ENCODE measurements at places on chromosomes 16 and 17.

DNA sequence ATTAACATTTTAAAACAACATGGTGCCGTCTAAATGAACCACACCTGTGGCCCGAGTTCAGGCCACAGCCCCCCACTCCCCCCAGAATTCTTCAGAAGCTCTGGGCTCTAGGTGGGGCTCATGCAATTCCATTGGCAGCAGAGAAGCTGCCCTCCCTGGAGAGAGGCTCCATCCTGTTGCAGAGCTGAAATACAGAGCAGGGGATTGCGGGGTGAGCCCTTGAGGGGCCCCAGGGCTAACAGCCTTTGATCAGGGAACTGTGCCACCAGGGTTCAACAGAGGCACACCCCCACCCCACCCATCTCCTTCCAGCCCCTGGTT lies 69.3 kb downstream of the ABR start:
- DNase-seq: no peak

- DNase-seq: no peak
These were observed 69.7 kb downstream of the TANC2 start for GRCh38 chr17:63035695-63036094.

GRCh38 chr16:85090873-85091521 lies 21.3 kb downstream of the CIBAR2 start:
- DNase-seq: no peak

- DNase-seq: no peak
These were observed 13.3 kb downstream of the SNN start for GRCh38 chr16:11681556-11681955.

DNA sequence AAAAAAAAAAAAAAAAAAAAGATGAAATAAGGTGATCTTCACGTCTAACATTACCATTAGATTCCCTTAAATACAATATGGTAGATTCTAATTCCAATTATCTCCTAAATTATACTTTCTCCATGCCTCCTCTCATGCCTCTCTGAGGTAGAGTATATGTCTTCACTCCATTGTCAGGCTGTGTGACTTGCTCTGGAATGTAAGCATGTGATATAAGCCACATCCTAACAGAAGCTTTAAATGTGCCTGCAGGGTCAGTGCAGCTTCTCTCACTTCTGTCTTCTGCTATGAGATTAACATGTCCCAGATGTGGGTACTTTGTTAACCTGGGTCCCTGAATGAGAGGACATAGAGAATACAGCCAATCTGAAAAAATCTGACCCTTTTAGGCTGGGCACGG lies 32.6 kb downstream of the MED13 start:
- no peak for DNase-seq

DNA sequence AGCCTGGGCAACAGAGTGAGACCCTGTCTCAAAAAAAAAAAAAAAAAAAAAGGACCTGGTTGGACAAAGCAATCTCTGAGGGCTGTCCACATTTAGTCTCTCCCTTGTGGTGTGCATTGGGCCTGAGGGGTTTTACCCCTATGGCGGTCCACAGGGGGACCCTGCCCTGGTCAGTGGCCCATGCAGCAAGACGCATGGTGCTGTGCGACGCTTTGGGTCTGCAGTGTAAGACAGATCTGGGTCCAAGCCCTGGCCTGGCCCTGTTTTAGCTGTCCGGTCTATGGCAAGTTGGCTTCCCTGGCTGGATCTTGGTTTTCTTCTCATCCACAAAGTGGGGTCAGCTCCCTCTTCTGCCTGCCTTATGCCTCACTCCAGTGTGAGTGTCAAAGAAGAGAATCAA lies 123.2 kb upstream of the NLRP1 start:
- no peak for DNase-seq

DNA sequence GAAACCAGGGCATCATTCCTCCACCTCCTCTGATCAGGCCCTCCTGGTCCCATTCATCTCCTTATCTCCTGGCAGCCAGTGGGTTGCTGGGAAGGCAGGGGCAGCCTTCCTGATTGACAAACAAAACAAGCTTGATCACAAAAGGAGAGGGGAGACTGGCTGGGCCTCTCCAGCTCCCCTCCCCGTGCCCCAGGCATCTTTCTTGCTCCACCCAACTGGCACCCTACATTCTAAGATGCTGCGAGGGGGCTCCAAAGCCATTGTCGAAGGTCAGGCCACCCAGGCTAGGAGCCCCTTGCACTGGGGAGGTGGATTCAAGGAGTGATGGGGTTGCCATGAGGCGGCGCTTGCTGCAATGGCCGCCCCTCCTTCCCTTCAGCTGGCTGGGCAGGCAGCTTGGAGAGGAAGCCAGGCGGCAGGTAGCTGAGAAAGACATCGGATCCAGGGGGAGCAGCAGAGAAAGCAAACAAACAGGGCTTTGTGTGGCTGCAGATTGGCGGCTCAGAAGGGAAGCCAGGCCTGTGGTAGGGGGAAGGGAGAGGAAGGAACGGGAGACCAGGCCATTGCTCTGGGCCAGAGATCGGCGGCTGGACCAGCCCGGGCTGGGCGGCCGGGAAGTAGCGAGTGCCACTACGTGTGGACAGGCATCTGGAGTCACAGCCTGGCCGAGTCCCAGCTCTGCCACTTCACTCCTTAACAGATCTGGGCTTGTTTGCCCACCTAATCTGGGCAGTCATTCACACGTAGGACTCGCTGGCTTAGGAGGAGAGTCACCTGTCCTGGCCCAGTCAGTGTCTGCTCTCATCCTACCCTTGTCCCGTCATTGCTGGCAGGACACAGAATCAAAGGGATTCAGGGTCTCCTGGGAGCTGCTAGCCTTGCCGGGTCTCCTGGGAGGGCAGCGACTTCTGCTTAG lies 12.3 kb downstream of the RAI1 start:
- DNase-seq: no peak

- no peak for DNase-seq
These were observed 113.8 kb upstream of the CHMP6 start for GRCh38 chr17:80877729-80878303.

DNA sequence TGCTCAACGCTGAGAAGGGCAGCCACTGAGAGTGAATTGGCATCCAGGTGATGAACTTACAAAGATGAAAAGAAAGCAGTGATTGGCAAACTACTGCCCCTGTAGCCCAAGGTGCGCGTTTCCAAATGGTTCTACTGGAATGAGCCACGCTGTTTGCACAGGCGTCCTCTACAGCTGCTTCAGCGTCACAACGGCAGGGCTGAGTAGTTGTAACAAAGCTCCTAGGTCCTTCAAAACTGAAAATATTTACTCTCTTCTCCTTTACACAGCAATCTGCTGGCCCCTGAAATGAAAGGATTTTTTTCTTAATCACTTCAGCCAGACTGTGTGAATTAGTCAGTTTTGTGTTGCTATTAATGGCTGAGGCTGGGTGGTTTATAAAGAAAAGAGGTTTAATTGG lies 107.2 kb upstream of the FOXF1 start:
- DNase-seq: no peak

GRCh38 chr17:68205251-68205807 lies 42.5 kb upstream of the AMZ2 start:
- peak; percentile 91 for DNase-seq

- DNase-seq: peak; percentile 89
These were observed 9.5 kb upstream of the ARL4D start for GRCh38 chr17:43389046-43389947.

DNA sequence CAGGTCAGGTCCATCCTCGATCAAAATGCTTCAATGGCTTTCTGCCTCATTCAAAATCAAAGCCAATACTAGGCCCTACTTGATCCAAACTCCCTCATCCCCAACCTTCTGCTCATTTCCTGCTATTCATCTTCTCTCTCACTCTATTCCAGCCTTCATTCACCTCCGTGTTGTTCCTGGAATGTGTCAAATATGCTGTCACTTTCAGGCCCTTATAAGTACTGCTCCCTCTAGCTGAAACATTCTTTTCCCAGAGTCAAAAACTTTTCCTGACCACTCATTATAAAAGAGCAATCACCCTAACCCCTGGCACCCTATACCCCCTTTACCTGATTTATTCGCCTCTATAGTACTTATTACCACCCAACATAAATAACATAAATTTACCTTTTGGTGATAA lies 303.7 kb upstream of the PMFBP1 start:
- no peak for DNase-seq

DNA sequence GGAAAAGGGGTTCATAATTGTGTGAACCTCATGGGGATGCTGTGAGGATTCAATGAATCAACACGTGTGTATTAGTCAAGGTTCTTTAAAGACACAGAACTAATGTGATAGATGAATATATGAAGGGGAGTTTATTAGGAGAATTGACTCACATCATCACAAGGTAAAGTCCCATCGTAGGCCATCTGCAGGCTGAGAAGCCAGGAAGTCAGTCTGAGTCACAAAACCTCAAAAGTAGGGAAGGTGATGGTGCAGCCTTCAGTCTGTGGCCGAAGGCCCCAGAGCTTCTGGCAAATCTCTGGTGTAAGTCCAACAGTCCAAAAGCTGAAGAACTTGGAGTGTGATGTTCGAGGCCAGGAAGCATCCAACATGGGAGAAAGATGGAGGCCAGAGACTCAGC lies 413.4 kb downstream of the CDH13 start:
- no peak for DNase-seq

- DNase-seq: no peak
These were observed 11.3 kb upstream of the ABCA10 start for GRCh38 chr17:69239611-69240600.

DNA sequence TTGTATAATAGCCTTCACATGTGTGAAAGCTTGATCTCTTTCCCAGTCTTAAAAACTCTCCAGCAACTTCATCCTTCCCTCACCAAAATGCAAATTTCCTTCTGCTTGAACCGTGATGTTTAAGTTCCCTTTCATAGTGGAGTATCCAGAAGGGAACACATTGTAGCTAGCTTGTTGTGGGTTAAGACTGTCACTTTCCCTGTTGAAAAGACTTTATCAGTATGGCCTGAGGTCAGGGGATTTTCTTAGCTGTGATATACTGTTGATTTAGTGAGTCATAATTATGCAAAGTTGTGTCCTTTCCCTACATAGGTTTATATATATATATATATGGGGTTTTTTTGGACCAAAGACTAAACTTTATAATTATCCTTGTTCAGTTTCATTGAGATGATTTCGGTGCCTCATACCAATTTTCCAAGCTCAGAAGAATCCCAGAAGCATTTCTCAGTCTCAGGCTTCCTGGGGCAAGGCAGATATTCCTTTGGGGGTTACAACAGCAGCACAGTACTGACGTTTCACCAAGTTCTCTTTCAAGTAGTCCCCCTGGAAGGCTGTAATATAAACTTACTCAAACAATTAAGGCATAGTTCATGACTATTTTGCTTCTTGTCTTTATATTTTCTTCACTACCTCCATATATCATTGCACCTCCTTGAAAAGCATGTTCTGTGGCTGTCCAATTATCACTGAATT lies 35.7 kb downstream of the ESRP2 start:
- DNase-seq: no peak

DNA sequence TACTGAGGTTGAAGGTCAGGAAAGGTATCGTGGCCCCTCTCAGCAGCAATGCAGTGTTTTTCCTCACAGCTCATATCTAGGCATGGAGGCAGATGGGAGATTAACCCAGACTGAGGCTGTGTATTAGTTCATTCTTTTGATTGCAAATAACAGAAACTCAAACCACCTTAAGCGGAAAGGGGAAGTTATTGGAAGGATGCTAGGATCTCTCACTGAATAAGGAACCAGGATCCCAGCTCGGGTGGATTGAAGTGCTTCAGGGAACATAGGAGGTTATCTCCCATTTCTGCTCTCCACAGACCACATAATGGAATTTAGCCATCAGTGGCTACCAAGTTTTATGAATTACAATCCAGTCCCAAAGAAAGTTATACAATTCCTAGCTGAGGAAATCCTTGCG lies 8.2 kb downstream of the ZNF689 start:
- DNase-seq: no peak

GRCh38 chr17:16048811-16049449 lies 49.3 kb downstream of the TTC19 start:
- DNase-seq: no peak

DNA sequence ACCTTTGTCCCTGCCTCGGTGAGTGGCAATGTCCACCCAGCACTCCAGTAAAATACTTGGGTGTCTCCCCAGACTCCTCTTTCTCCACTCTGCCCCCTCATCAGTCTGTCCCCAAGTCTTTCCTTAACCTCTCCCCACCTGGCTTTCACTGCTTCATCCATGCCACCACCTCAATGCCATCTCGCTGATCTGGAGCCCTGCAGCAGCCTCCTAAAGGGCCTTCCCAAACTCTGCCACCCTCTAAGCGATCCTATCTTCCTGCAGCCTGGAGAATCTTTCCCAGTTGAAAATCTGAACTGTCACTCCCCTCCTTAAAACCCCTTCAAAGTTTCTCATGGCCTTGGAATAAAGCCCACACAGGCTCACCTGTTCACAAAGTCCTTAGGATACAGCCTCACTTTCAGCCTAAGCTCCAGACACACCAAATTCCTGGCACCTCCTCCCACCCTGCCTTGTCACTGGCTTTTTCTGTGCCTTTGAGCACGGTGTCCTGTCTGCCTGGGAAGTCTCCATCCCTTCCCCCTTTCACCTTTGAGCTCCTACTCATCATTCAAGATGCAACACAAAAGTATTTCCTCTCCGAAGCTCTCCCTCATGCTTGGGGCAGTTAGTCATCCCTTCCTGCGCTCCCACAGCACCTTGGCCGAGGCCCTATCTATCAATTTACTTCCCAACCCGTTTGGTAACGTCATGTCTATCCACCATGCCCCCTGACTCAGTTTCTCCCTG lies 2.8 kb downstream of the WNK4 start:
- DNase-seq: no peak

GRCh38 chr16:30837904-30838303 lies 50.9 kb upstream of the ZNF629 start:
- no peak for DNase-seq

DNA sequence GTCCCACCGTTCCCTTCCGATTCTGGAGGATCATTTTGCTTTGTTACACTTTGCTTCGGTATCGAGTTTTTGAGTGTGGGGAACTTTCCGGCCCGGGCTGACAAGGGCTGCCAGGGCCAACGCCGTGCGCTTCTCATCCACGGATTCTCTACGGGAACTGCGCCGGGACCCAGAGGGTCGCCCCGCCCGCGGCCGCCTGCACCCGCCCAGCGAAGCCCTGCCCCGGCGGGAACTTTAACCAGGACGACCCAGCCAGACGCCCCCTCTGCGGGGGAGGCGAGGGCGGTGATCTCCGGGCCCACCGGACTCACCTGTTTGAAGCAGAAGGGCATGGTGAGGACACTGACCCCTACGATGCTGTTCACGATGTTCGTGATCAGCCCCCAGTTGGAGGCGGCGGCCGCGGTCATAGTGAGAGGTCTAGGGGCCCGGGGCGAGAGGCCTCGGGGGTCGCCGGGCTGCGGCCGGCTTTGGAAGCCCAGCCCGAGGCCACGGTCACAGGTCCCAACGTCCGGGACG lies 536 bp downstream of the SLC38A10 start:
- peak; percentile 6 for DNase-seq

- DNase-seq: no peak
These were observed 4.4 kb downstream of the PDIA2 start for GRCh38 chr16:287298-287811.
